Activated CD8-positive, alpha-beta memory T cell treated with anti-CD3 and anti-CD28 coated beads for 48 hours (primary cell): ENCODE measurements at places on chromosomes 3 and 15.

GRCh38 chr3:172065527-172065926 is 26.1 kb downstream of the FNDC3B start:
- no peak for DNase-seq

DNA sequence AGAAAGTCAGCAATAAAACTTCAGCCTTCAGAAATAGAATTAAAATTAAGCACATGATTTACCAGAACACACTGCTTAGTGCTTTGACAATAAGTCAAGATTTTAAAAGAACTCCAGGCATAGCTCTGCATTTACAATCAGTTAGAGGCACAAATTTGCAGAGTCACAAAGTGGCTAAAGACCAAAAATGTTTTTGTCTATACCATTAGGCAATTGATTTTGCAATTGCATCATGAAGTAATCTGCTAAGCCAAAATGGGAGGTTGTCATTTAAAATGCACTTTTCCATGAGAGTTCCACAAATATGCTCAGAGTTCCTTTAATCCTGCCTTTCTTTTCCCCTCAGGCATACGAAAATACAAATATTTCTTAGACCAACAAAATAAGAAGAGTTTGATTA is 10.1 kb upstream of the DCP1A start:
- DNase-seq = no peak

GRCh38 chr3:24434651-24435050 is 60.0 kb downstream of the THRB start:
- DNase-seq = no peak

- DNase-seq = no peak
These were observed 118.8 kb downstream of the SRGAP3 start for GRCh38 chr3:9130345-9131305.

DNA sequence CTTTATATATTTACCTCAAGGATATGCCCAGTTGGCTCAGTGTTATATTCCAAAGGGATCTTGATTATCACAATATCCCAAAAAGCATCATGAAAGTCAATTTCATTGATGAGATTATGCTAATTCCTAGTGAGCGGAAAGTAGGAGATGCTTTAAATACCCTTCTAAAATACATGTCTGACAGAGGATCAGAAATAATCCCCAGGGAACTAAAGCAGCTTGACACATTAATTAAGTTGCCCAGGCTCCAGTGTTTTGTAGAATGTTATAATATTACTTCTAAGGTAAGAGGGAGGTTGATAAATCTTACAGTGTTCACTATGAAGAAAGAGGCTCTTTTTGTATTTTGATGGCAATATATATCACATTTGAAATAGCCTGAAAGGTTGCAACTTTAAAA is 767.5 kb upstream of the ROBO1 start:
- DNase-seq = no peak

GRCh38 chr15:85825719-85826118 is 31.0 kb upstream of the KLHL25 start:
- DNase-seq = no peak

DNA sequence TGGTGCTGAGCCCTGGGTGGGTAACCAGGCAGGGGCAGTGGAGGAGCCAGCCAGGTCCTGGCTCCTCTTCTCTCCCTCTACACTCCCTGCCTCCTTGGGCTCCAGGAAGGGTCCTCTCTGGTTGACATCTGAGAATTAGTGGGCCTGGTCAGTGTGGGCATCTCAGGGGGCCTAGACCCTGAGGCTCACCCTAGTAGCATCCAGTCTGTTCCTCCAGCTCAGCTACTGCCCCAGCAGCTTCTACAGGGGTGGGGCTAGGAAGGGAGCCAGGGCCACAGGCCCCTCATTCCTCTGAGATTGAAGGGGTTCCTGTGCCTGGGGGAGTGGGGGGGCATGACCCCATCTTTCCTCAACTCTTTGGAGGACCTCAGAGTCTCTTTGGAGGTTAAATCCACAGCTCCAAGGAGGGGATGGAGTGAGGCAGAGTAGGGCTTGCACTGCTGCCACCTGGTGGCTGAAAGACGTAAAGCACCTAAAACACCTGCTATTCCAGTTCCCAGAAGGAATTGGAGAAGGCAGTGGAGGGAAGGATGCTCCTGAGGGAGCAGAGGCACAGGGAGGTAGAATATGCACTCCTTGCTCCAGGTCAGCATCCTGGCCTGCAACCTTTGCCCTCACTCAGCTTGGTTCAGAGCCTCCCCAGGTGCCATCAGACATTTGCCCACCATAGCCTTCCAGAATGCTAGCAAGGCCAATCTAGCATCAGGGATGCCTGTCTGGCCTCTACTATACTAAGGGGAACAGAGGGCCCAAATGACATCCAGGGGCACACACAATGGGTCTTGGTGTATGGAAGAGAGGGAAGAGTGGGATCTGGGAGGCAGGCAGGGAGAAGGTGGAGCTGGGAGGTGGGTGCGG is 25.1 kb downstream of the C3orf18 start:
- no peak for DNase-seq

- DNase-seq = no peak
These were observed 302.5 kb upstream of the ATP11B start for GRCh38 chr3:182490596-182491491.

- DNase-seq = no peak
These were observed 106.5 kb upstream of the EPHA3 start for GRCh38 chr3:89000886-89001285.

- DNase-seq = no peak
These were observed 18.9 kb upstream of the GREM1 start for GRCh38 chr15:32698773-32699390.

DNA sequence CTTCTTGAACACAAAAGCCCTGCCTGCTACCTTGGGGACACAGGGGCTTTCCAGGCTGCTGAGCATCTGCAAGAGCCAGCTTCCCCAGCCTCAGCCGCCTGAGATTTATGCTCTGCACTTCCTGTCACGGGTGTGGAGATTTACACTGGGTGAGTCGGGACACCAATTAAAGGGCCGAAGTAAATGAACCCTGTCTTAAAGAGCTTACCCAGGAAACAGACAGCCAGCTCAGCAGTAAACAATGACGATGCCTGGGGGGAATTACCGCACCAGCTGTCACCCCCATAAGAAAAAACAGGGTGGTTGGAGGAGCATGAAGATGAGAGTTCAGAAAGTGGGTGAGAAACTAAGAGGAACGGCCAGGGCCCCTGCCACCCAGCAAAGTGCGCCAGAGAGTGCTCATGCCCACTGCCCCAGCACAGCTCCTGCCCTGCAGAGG is 37.5 kb upstream of the IQSEC1 start:
- no peak for DNase-seq

DNA sequence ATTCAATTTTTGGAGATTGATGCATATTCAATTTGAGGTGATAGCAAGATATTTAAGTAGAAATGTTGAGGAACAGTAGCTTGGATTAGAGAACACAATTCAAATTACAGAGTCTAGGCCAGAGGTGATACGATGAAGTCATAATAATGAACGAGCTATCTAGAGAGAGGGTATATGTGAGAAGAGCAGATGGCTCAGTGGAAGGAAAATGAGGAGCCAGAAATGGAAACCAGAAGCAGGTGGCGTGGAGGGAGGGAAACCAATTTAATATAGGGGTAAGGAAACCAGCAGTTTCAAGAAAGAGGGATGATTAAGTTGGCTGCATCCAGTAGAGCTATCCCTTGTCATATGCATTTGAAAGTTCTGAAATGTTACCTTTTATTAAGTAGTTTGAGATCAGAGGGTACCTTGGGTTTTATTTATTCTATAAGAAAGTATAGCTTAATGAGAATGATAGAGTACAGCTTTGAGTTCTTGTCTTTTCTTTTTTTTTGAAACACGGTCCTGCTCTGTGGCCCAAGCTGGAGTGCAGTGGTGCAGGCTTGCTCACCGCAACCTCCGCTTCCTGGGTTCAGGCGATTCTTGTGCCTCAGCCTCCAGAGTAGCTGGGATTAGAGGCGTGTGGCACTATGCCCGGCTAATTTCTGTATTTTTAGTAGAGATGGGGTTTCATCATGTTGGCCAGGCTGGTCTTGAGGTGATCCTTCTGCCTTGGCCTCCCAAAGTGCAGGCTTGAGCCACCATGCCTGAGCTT is 22.1 kb downstream of the NCK1 start:
- DNase-seq = no peak

DNA sequence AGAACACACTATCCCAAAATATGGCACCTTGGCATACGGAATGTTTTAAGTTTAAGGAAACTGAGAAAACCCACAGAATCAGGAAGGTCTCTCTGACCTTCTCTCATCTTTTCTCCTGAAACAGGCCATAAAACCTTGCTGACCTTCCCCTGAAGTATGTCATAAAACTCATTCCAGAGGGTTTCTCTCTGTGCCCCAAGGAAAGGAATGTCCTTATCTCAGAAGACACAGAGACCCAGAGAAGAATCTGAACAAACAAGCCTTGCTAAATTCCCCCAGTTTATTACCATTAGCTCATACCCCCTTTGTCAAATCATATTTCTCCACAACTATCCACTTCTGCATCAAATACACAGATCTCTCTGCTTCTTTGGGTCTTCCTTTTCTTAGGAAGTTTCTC is 603.1 kb downstream of the MCTP2 start:
- DNase-seq = no peak

DNA sequence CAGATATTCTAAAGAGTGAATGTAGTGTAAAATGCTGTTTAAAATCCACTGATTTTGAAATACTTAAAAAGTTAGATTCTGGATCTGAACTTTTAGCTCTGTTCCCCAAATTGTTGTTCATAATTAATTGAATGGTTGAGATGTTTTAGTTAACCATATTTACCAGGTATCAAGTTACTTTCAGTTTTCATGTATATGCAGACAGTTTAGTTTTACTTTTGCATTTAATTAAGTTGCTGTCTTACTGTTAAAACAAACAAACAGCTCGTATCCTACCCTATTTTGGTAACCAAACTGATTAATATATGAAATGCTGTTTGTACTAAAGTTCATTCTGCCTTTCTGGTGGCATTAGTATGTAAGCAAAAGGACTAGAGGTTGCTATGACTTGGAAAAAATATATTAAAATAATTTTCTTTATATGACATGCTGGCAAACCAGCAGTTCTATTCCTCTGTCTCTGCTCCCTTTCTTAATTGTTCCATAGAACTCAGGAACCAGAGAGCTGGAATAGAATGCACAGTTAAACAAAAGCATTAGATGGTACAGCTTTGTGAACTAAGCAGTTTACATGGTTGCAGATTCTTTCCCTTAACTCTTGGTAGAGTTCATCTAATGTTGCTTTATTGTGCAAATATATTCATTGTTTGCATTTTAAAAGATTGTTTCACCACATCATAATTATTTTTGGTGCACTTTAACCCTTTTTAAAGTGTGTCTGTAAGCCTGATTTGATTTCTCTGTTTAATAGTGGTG is 39.5 kb upstream of the SCAANT1 start:
- no peak for DNase-seq

- DNase-seq = no peak
These were observed 155.7 kb downstream of the SLCO3A1 start for GRCh38 chr15:92009162-92009561.

DNA sequence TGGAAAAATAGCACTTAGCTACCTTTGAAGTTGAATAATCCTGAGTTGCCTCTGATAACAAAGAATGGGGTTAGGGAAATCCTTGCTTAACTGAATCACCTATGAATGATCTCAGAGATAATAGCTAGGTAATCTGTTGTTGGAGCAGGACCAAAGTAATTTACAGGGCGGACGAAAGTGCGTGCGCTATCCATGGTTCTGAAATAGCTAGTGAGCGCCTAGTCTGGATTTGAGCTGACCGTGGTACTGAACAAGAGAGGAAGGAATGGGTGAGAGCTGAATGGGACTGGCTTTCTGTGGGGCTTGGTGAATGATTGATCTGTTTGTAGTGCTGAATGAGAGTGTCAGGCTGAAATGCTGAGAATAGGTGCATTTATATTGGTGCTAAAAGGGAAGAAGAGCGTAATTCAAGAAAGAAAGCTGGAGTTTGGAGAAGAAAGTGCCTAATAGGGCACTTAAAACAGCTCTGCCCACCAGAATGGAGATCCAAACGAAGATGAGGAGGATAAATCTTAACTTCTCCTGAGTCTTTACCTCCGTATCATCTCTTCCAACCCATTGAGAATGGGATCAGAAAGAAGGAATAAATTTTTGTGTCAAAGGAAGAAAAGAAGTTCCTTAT is 10.1 kb downstream of the SCN10A start:
- DNase-seq = no peak

DNA sequence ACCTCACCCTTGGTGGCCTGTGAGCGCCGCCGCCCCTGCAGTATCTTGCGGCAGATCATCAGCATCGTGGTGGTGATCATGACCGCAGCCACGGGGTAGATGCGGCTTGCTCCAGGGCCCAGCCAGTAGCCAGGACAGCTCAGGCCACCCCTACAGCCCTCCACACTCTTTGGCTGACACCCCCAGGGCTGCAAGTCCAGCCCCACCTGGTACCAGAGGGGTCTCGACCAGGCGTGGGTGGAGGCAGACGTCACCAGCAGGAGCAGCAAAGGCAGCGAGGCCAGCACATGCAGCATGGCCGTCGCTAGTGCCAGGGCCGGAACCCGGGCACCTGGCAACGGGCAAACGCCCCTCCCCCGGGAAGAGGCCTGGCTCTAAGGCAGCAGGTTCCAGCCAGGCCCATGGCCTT is at the start of gene TMEM89:
TMEM89 (minus strand) TSS at position 309 of the 409 bp plus-strand sequence; CDS start at position 296, 13 bp downstream.
- DNase-seq = no peak

DNA sequence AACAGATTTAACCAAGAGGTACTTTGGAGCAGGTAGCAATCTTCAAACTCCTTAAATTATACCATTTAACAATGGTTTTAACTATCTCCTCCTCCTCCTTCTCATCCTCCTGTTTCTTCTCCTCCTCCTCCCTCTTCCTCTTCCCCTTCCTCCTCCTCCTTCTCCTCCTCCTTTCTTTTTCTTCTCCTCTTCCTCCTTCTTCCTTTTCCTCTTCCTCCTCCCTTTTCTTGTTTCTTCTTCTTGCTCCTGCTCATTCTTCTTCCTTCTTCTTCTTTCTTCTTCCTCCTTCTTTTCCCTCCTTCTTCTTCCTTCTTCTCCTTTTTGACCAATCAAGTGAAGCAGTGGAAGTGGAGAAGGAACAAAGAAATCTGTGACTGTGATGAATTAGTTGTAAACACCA is 14.1 kb downstream of the PATL2 start:
- DNase-seq = no peak

GRCh38 chr3:182182531-182182968 is 470.8 kb downstream of the SOX2 start:
- no peak for DNase-seq

- no peak for DNase-seq
These were observed 29.0 kb downstream of the NDUFB4 start for GRCh38 chr3:120625159-120625586.

GRCh38 chr3:31067004-31067403 is 172.5 kb upstream of the GADL1 start:
- no peak for DNase-seq

- no peak for DNase-seq
These were observed 361.0 kb upstream of the PLSCR5 start for GRCh38 chr3:146966124-146966523.

DNA sequence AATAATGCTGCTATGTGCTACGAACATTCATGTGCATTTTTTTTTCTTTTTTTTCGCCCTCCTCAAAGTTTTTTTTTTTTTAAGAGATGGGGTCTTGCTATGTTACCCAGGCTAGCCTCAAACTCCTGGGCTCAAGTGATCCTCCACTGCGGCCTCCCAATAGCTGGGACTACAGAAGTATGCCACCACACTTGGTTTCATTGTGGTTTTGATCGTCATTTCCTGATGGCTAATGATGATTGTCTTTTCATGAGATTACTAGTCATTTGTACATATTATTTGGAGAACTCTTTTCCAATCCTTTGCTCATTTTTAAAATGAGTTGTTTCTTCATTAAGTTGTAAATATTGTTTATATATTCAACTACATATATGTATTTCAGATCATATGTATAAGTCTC is 48.8 kb downstream of the FBXO22 start:
- no peak for DNase-seq
